ENCODE measurements at places on chromosomes 5 and 9.
A peak's percentile ranks its signal among the peaks of the same experiment; 100 is the strongest.

DNA sequence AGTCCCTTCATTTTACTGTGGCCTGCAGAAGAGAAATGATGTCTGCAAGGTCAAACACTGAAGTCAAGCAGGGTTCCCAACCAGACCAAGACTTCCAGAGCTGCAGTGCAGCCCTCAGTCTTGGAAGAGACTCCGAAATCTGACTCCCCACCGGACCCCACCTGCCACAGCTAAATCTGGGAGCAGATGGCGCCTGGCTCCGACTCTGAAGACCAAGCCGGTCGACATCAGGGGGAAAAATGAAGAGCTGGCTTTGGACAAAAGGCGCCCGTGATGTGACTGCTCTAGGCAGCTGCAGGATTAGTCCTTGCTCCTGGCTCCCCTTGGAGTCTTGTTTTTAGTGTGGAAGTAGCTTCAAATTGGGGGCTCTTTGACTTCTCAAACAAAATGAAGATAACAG, 72.4 kb upstream of the ZNF622 start:
- no peak for DNase-seq

GRCh38 chr5:84729326-84729725, 344.6 kb upstream of the EDIL3 start:
- no peak for DNase-seq

DNA sequence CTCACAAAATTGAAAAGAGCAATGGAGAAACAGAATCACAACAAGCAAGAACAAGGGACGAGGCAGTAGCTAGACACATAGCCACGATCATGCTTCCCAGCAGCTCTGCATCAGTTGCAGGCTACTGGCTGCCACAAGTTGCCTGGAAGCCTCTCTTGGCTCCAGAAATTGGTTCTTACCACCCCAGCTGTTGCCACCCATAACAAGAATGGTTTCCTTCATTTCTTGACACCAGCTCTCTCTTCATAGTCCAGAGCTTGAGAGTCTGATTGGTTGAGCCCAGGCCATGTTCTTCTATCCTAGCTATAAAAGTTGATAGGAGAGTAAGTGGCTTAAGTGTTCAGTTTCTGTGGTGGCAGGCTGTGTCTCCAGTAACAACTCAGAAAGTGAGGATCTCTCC, 210.7 kb upstream of the ANKRD55 start:
- DNase-seq: no peak

DNA sequence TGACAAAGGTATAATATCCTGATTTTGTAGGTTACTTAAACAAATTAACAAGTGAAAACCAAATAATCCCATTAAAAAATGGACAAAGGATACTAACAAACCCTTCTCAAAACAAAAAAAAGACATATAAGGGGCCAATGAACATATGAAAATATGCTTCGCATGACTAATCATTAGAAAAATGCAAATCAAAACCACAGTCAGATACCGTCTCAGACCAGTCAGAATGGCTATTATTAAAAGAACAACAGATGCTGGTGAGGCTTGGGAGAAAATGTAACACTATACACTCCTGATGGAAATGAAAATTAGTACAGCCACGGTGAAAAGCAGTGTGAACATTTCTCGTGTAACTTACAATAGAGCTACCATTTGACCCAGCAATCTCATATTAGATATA, 1542.2 kb upstream of the CDH9 start:
- DNase-seq: no peak

DNA sequence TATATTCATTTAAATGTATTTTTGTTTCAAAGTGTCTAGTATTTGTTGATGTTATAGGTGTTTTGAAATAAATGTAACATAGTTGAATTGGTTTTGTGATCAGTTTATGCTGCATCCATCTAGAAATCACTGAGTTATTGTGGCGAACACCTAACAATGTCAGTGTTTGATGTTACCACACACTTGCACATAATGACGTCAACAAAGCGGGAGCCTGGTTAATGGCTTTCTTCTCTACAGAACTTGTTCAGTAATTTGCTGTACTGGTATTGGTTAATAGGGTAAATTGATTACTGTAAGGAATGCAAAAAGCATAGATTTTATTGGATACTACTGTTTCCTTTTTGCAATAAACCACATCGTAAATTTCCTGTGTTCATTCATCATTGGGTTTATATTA, 133.0 kb downstream of the ATG10 start:
- no peak for DNase-seq

DNA sequence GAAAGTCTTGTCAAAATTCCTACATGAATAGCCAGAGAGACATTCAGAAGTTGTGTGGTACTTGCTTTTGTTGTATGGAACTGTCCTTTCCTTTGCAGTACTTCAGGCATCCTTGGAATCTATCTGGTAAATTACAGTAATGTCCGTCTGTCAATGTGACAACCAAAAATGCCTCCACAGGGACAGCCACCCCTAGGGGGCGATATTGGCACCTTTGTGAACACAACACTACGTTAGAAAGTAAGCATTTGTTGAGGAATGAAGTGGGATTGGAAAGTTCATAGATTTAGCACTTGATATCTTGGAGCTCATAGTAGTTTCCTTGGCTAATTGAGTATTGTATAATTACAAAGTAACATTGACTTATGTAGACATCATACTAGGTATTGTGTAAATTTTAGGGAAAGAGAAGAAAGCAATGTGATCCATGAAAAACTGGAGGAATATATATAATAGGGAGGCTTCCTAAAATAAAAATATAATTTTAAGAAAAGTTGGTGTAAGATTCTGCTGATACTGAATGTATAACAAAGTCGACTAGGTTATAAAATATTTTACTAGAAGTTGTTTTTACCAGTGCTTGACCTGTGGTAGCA, 32.7 kb downstream of the TMEFF1 start:
- DNase-seq: peak; percentile 63

All from transverse colon (tissue), 4 donors.